ENCODE measurements at places on chromosomes 2 and 18.

GRCh38 chr2:229118927-229119326 is 152.2 kb downstream of the PID1 start:
- no peak for DNase-seq

DNA sequence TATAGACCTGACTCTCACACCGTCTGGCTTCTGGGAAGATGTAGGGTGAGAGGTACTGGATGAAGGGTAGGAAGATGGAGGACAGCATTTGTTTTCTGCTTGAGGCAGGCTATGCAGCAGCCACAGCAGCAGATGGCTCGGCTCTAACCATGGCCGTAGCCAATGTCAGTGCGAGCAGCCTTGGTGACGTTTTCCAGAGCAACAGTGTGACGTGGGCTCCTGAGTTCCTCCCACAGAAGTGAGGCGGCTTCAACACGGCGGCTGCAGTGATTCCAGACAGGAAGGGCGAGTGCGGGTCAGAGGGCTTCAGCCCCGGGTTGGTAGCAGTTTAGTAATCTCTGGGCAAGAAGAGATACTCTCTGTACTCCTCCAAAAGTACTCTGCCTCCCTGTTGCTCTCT is 133.0 kb upstream of the MYT1L start:
- no peak for DNase-seq

- no peak for DNase-seq
Measured at GRCh38 chr2:85265304-85265703, 62.5 kb downstream of the TGOLN2 start.

GRCh38 chr2:235719146-235719942 is 225.5 kb downstream of the AGAP1 start:
- DNase-seq: no peak

DNA sequence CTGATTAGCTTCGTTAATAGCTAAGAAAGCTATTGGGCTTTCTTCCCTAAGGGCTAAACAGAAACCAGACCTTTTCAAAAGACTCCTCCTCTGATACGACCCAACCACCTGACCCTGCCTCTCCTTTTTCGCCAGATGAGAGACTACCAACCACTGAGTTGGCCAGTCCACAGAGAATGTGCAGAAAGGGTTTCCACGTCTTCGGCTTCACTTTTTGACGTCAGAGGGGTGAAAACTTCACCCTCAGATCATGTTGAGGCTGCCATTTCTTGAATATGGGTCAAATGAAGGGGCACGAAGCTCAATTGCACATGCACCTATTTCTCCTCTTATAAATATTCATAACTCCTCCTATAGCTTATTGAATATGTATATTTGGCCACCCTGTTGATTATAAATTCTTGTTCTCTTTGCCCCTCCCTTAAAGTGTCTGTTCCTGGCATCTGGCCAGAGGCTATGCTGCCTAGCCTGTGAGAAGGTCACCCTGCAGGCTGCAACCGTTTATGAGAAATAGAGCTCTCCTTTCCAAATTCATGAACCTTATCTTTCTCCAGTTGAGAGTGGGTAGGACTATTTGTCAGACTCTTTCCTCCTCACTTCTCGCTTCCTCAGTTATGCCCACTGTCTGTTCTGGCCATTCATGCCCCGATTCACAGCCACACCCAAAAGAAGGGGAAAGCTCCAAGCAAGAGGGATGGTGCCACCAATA is 301.6 kb downstream of the STK39 start:
- no peak for DNase-seq
